ENCODE measurements at places on chromosomes 11 and 22.

DNA sequence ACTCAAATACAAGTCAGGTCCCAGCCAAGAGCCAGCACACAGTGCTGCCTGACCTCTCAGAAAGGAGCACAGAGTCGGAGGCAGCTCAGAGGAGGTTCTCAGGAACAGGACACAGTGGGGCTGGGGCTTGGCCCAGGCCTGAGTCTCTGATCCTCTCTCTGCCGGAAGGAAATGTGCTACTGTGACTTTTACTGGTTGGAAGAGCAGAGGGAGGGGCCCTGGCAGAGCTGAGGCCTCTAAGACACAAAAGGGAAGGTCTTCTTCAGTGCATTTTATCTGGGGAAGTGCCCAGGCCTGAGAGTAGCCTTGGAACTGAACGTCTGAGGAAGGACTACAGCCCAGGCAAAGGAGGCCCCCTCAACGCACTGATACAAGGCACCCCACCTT, 16.2 kb upstream of the CASTOR1 start:
- DNase-seq: no peak

DNA sequence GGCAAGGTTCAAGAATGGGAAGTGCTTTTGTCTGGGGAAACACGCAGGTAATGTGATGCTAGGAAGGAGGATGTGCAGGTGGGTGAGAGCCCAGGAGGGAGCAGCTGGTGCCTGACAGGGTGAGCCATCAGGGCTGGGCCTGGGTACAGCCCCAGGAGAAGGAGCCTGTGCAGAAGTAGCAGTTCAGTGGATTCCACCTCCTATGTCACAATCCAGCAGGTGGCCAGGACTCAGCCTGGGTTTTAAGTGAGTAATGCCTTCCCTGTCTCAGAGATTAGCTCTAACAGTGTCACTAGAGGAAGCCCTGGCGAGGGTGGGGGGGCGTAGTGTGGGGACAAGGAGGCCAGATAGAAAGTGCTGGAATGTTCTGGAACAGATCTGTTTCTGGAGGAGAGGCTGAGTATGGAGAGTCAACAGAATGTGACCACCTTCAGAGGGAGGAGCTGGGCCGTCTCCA, 8.1 kb downstream of the RIC8A start:
- DNase-seq: no peak

DNA sequence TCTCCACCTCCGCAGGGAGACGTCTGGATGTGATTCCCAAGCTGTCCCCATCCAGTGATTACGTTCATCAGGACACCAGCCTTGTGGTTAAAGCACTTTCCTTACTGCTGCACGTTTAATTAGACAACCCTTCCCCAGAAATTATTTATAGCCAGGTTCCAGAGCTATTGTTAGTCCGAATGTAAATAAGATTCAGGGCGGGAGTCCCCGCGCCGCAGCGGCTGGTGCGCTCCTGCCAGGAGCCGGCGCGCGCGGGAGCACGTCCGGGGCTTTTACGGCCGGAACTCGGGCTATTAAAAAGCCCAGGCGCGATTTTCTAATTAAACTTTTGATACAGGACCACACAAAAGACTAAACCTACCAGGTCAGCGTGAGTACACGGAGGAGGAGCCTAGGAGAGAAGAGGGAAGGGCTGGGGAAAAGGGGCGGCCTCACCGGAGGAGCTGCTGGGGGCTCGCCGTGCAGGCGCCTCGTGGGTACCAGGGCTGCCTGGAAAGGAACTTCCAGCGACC, 538.3 kb downstream of the OPCML start:
- no peak for DNase-seq

- DNase-seq: no peak
Measured at GRCh38 chr22:23276656-23277582, 96.6 kb downstream of the BCR start.

- DNase-seq: no peak
Measured at GRCh38 chr22:36303874-36304273, 50.9 kb downstream of the APOL1 start.

DNA sequence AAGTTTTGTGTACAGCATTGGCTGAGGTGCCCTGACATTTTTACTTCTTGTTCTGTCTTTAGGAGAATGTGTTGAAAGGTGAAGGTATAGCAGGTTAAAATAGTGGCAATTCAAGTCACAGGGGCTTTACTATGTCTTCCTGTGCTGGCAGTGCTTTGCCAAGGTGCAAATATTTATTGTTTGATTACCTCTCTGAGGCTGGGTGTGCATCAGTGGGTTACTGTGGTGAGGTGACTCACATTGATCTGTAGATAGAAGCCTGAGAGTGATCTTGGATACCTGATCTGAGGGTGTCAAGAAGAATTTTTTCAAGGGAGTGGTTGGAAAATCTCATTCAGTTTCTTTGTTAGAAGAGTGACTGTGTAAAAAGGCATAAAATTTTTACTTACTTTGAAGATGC, 90.0 kb downstream of the ARHGAP42 start:
- no peak for DNase-seq

- DNase-seq: no peak
Measured at GRCh38 chr11:45031912-45032519, 81.3 kb upstream of the TP53I11 start.

DNA sequence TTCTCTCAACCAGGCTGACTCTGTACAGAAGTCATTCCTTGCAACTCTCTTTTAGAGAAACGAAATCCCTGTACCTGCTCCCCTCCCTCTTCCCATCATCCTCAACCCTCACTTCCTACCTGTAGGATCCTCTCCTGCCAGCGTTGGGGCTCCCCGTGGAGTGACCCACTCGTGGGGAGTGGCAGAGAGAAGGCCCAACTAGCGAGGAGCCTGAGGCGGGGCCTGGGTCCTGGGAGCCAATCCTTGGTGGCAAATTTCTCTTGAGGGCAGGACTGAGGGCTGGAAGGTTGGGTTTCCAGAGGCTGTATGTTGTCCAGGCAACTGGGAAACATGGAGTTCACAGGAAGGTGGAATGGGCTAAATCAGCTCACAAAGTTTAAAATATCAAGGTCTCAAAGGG, 10.4 kb downstream of the NHERF4 start:
- no peak for DNase-seq

DNA sequence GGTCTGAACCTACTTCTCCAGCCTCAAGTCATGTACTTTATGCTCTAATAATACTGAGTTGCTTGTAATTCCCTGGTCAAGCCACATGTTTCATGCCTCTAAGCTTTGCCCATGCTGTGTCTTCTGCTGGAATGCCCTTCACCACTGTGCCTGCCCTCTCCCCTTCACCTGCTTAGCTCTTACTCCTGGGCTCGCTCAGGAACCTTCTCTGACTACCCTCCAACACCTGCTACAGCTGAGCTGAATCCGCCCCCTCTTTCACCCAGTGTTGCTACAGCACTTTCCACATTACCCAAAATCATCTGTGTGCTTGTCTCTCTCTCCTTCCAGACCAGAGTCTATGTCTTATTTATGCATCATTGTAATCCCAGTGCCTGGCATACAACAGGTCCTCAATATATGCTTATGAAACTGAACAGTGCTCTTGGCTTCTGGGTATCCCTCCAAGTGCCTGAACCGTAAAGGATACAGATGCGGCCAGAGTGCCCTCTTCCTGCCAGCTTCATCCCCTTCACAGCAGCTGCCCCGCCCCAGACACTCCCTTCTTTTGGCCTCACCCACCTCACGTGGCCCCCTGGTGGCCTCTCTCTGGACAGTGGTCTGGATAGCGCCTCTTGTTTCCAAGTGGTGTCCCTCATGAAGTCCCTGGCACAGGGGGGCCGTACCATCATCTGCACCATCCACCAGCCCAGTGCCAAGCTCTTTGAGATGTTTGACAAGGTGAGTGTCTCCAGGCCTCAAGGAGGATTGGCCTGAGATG, 7.1 kb downstream of the ABCG4 start:
- DNase-seq: no peak

- DNase-seq: no peak
Measured at GRCh38 chr11:20489948-20490347, 102.4 kb downstream of the PRMT3 start.

GRCh38 chr22:20292673-20293232, 24.6 kb upstream of the RTN4R start:
- no peak for DNase-seq

- no peak for DNase-seq
Measured at GRCh38 chr11:119721129-119722120, 7.6 kb downstream of the NECTIN1 start.

DNA sequence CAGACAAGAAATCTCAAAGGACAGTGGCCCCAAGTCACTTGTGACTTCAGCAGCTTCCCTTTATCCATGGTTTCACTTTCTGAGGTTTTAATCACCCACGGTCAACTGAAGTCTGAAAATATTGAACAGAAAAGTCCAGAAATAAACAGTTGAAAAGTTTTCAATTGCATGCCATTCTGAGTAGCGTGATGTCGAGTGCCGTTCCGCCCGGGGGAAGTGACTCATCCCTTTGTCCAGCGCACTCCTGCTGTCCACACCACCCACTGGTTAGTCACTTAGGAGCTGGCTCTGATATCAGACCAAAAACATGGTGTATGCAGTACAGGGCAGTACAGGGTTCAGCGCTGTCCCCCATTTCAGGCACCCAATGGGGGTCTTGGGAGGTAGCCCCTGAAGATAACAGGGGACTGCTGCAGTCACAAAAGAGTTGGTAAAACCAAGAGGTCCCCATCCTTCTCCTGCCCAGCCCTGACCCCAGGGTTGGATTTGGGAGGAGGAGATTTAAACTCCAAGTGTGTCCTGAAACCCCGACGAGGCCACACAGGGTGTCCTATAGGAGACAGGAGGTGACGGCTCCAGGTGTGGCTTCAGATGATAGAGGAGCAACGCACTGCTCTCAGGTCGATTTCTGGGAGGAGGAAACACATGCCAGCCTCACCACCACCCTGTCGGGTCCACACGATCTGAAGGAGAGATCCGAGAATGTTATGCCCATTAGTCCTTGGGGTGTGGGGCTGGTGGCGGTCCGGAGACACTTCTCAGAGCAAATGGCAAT, 390.1 kb downstream of the CTTN start:
- DNase-seq: no peak

- no peak for DNase-seq
Measured at GRCh38 chr11:85746670-85747069, 60.7 kb upstream of the CCDC89 start.

DNA sequence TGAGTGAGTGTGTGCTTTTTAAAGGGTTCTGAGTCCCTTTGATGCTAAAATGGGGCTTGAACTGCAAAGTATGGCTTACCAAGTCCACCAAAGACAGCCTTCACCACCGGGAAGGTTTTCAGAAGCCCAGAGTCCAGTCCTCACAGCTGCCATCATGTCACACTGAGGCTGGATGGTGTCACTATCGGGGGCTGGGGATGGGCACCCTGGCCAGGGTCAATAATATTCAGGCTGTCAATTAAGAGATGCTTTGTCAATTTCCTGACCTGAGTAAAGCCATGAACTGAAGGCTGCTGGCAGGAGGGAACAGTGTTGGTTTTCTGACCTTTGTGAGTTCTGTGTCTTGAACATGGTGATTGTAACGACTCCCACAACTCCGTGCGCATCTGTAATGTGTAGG, 373.0 kb upstream of the B3GAT1 start:
- DNase-seq: no peak

- DNase-seq: no peak
Measured at GRCh38 chr22:25672289-25673084, 69.5 kb upstream of the MYO18B start.
